ENCODE measurements at places on chromosomes 13 and 19. TPM values are rescaled to one million over a fixed set of nuclear protein-coding genes. Genes with fewer than 3 reads are reported as not detected.

DNA sequence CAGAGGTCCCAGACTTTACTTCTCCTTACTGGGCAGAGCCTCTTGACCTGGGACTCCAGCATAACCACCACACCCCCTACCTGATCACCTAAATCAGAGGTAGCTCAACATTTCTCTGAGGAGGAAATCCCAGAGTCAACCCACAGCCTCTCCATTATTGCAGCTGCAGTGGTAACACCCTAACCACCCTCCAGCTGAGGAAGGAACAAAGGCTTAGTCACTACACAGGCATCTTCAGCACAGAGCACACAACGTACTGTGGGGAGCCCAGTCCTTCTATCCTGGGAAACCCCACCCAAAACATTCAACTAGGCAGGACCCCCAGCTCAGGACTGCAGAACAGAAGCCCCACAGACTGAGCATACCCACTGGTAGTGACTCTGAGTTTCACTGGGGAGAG lies 824.7 kb upstream of the SLITRK5 start:
- DNase-seq = no peak

DNA sequence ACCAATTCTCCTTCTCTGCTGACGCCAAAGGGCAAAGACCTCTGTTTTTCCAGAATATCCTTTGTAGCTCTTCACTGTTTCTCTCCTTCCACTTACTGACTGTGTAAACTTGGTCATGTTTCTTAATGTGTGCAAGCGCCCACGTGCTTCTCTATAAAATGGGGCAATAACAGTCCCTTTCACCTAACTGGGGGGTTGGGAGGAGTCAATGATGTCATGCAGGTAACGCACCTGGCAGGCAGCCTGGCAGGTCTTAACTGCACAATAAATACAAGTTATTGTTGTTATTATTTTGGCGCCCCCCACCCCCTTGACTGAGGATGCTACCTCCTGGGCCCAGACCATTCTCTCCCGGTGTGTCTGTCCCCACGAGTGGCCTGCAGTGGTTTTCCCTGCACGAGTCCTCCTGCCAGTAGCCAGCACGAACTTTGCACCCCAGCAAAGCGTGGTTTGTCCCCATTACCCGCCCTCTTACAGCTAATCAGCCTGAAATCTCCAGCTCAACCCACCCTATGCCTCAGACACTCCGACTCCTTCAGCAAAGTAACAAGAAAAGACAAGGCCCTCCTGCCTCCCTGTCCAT lies 5.3 kb downstream of the SBSN start:
- DNase-seq = no peak

GRCh38 chr13:37446503-37446902 lies 152.1 kb downstream of the POSTN start:
- no peak for DNase-seq

Gene ZNF563
- total RNA-seq = 1.3 TPM
